ENCODE measurements at places on chromosomes 2 and 18. TPM values are rescaled to one million over a fixed set of nuclear protein-coding genes. Genes with fewer than 3 reads are reported as not detected.

DNA sequence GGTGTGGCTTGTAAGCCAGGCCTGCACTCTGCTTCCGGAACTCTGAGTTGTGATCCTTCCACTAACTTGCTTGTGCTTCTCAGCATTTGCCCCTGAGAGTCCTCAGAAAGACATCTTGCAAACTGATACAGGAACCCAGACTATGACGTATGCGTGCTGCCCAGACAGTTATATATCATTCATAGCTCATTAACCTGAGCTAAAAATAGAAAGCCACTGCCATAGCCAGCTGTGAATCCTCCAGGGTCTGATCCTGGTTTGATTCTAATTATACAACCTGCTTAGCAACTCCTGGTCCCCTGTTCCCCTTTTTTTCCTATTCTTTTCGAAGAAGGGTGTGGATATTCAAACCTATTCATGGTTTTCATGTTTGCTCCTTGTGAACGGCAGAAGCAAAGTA lies 63.7 kb downstream of the MARCHF4 start:
- DNase-seq, result no peak

- DNase-seq, result no peak
Measured at GRCh38 chr2:160062292-160063005, at the start of gene PLA2R1. PLA2R1 (minus strand) TSS chr2:160062615; CDS start chr2:160062403, 212 bp downstream.

DNA sequence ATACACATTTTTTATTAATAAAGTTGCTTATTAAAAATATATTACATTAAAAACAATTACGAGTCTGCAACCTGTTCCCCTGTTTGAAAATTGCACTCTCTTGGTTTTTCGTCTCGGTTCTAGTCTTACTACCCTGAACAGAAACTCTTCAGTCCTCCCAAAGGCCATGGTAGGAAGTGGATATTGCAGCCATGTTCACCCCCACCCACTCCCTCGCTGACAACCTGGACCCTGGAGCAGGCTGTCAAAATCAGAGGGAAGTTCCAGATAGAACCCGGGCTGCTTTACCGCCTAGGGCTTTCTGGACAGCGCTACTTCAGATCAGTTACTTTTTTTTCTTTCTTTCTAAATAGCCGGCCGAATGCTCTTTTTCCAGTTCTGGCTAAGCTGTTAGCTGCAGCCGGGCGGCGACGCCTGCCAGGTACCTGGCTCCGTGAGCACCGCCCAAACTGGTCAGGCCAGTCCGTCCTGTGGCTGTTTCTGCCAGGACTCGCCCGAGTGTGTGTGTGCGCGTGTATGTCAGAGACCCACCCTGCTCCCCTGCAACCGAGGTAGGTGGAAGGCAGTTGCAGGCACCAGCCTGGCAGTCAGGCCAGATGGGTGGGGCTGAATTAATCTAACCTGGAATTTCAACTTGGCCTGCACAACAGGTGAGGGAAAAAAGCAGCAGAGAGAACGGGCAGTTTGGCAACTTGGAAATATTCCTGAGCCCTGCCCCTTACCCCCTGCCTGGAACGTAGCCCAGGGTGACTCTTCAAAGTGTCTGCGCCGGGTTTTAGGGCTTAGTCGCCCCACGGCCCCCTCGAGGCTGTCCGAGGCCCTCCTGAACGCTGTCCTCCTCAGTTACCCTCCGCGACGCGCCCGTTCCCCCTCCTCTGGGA lies 1.1 kb upstream of the TET3 start:
- DNase-seq, result no peak

- peak; percentile 67 for DNase-seq
Measured at GRCh38 chr2:45889053-45889452, 237.6 kb downstream of the PRKCE start.

GRCh38 chr2:29949042-29949441 lies 27.7 kb upstream of the ALK start:
- DNase-seq, result no peak

DNA sequence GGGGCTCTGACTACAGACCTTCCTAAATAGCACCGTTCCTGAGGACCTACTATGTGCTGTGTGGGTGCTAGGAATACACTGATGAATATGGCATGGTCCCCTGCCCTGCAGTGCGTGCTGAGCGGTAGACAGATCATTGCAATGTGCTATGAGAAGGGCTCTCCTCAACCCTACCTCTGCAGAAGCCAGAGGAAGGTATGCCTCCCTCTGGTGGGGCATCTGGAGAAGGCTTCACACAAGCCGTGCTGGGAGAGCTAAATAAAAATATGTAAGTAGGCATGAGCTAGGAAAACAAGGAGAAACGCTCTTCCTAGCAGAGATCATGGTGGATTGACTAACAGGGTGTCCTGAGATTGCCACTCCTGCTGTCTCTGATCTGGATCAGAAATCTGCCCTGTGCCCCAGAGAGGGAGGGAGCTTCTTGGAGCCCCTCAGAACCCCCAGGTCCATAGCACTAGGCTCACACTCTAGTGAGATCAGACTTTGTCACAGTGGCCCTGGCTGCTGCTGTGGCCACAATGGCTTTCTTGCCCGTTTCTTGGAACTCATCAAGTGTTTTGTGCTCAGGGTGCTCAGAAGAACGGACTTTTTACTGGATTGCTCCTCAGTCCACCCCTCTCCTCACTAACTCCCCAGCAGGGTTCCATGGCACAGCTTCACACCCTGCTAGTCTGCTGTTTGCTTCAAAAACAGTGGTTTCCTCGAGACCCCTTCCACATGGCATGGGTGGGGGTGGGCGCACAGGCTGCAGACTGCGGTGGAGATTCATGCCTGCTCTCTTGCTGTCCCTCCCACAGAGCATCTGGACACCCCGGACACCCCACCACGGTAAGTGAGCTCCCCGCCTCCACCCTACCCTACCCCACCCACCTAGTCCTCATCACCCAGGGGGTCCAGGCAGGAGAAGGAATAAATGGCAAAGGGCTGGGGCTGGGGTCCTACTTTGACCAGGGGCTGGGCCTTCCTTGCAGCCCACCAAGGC lies 14.2 kb downstream of the SIGLEC15 start:
- DNase-seq, result peak; percentile 55

- no peak for DNase-seq
Measured at GRCh38 chr18:6362559-6363129, 52.1 kb downstream of the L3MBTL4 start.

- no peak for DNase-seq
Measured at GRCh38 chr18:28004606-28005005, 172.3 kb downstream of the CDH2 start.

DNA sequence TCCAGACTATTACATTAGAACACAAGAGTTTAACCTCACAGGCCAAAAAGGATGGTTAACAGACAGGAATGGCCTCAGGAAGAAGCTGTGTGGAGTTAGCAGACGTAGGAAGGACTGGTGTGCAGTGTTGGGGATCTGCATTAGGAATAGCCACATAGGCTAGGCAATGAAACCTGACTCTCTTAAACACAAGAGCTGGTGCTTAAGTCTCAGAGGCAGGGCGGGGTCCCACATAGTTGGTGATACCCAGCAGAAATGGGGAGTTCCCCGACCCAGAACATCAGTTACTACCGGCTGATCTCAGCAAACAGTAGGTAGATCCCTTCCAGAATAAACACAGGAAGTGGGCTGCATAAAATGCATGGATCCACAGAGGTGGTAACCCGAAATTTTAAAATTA lies 64.1 kb downstream of the CCDC93 start:
- DNase-seq, result no peak

The NT5C1B gene
- total RNA-seq, result not detected

The B4GALT6 gene
- 0.41 TPM for total RNA-seq

The HOXD10 gene
- total RNA-seq, result not detected

- no peak for DNase-seq
Measured at GRCh38 chr2:88865801-88866371, 174.4 kb downstream of the RPIA start.

- no peak for DNase-seq
Measured at GRCh38 chr2:2688254-2688653, 357.2 kb upstream of the MYT1L start.

DNA sequence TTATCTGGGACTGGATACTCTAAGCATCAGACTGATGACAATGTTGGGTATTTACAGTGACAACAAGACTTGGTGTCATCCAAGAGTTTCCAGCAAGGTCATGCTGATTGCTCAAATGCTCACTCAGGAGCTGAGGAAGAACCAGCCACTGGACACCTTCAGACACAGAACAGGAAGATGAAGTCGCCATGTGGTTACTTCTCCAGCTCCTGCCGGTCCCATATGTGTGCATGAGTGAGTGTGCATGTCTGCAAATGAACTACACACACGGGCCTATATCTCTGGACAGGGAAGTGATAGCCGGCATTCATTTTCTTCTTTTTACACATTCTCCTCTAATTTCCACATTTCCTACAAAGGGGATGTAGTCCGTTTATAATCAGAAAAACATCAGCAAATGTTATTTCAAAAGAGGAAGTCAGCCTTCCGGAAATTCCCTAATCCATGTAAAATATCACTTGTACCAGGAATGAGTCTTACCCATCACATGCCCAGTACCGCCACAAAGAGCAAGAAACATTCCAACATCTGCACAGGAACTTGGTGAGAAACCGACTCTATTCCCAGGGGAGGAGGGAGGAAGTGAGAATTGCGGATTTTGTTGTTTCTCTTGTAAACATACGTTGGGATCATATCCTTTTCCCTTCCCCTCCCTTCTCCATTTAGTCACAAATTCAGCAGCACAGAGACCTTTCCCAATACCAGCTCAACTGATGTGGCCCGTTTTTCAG lies 10.8 kb downstream of the RFX8 start:
- no peak for DNase-seq

The BOLL gene
- total RNA-seq, result not detected

GRCh38 chr2:23215016-23215415 lies 170.0 kb upstream of the KLHL29 start:
- no peak for DNase-seq

The NEU2 gene
- not detected for total RNA-seq

The GREB1L gene
- total RNA-seq, result not detected

DNA sequence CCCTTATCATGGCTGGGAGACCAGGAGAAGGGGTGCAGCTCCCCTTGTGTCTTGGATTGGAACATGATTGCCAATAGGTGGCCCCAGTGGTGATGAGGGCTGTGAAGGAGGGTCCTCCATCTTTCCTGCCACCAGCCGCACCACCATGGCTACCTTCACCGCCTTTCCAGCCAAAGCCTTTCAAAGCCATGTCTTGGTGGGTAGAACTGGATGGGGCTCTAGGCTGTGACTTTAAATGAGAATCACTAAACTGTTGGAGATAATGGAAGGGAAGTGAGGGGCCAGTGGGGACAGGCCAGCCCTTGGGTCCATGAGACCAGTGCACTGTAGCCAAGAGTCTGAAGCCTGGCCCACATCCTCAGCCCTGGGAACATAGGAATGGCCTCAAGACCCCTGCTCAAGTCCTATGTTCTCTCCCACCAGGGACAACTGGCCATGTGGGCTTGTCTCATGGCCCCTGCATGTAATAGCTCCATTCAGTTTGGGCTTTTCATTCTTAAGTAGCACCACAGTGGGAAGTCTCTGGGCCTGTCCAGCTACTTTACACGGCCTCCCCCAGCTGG lies 345.7 kb downstream of the DYSF start:
- DNase-seq, result no peak

GRCh38 chr2:4937550-4937949 lies 754.6 kb upstream of the SOX11 start:
- DNase-seq, result no peak

The CHRND gene
- total RNA-seq, result not detected

DNA sequence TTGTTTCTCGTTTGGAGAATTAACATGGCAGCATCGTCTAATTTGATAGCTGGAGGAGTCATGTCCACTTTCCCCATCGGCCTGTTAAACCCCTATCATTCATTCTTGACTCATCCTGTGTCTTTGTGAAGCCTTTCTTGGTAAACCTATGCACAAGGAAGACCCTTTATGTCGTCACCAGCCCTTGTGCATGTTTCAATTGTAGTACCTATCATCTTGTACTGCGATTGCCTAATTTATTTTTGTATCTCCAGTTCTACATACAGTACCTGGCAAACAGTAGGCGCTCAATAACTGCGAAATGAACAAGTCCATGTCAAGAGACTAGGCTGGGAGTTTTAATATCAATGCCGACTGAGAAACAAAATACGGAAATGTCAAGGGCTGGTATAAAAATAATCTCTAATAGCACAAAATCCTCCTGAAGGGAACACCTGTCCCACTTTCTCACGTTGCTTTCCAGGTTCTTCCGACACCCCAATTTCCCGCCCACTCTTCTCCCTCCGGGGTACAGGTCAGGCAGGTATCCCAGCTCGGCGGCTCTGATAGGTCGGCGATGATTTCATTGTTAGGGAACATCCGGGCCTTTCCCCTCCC lies 1.3 kb upstream of the PPM1B start:
- DNase-seq, result no peak

GRCh38 chr2:131475831-131476230 lies at the start of gene TUBA3D:
TUBA3D (plus strand) TSS chr2:131476119; CDS start chr2:131476200, 81 bp downstream.
- no peak for DNase-seq

The FKBP7 gene
- 4.1 TPM for total RNA-seq

DNA sequence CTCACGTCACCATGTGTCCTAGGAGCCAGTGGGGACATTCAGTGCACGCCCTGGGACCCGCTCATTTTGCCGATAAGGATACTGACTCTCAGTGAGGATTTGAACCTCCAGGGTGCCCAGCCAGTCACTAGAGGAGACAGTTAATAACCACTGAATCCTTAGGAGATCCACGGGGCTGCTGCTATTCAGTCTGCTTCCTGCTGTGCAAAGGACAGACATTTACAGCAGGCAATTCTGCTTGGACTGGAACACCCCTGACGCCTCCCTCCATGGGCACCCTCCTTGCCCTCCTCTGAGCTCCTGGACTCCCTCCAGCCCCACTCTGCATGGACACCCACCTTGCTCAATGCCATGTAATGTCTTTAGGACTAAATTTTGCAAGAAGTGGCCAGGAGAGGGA lies 265.5 kb downstream of the EIPR1 start:
- DNase-seq, result no peak

The LRATD1 gene
- total RNA-seq, result not detected

GRCh38 chr2:113281910-113282746 lies 3.4 kb upstream of the PAX8 start:
- no peak for DNase-seq

The RASGRP3 gene
- 15.2 TPM for total RNA-seq

GRCh38 chr2:136239079-136239685 lies 121.2 kb upstream of the CXCR4 start:
- no peak for DNase-seq

- DNase-seq, result peak; percentile 29
Measured at GRCh38 chr2:129910446-129911362, 68.8 kb upstream of the RAB6C start.

The CERS6 gene
- 12.7 TPM for total RNA-seq
